CD4-positive, CD25-positive, alpha-beta regulatory T cell (primary cell): ENCODE measurements at places on chromosomes 11 and 22.

DNA sequence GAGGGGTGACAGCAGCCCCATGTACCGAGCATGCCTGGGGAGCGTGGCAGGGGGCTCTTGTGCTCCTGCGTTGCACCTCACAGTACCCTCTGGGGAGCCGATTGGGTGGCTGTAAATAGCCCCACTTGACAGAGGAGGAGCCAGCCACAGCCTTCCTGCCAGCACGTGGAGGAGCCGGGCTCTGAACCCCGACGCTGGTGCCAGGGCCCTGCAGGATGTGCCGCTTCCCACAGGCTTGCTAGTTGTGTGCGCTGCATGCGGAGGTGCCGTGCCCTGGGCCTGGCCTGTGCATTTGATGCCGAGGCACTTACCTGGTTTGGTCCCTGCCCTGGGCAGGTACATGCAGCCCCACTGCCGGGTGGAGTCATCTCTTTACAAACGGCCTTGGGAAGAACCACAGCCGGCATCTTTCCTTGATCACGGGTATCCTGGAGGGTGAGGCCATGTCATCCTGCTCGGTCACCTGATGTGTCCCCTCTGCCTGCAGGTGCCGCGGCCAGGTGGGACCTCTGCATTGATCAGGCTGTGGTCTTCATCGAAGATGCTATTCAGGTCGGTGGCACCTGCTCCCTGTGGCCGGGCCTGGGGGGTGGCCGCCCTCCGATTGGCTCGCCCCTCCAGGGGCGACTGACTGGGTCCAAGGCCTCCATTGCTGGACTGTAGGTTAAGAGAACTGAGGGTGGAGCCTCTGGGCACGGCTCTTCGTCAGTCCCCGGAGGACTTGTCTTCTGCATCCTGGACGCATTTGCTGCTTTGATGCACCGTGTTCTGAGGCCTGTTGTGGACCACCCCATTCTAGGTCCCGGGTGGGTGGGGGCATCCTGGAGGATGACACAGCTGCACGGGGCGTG is 5.0 kb downstream of the TPCN2 start:
- DNase-seq, result no peak

- DNase-seq, result no peak
Measured at GRCh38 chr11:17811352-17811751, 76.8 kb downstream of the KCNC1 start.

GRCh38 chr11:86291466-86292262 is 10.4 kb upstream of the HIKESHI start:
- DNase-seq, result peak; percentile 33

GRCh38 chr11:291281-292210 is 2.6 kb downstream of the PGGHG start:
- DNase-seq, result no peak

DNA sequence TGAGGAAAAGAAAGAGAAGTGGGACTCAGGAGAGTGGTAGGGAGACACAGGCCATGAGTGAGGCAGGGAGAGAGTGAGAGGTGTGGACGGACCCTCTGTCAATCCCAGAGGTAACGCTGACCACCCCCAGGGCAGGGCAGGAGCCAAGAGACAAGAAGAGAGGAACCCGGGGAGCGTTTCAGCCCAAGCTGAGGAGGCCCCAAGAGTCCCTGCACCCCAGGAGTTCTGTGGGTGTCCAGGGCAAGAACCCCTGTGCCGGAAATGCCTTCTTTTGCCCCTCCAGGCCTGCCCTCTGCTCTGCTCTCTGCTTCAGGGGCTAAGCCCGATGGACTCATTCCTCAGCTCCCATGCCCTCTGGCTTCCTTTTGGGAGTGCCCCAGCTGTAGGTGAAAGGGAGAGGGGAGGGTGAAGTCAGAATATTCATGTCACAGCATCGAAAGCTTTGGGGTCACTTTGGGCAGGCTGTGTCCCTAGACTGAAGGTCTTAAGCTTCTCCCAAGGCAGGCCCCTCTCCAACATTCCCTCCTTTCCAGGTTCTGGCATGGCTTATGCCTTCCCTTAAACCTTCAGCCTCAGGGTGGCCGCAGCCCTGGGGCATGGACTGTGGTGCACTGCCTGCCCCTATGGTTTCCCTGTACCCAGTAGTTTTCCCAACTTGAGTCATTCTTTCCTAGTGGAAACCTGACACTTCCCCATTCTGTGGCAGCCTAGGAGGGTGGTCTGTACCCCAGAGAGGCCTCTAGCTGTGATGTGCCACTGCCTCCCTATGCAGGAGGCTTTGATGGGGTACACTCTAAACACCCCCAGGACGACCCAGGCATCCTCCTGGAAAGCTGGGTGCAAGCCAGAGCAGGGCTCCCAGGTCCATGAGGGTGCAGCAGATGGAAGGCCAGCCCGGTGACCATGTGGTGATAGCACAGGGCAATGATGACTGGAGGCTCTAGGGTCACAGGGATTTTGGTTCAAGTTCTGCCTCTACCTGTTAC is 27.1 kb downstream of the MYEOV start:
- no peak for DNase-seq

DNA sequence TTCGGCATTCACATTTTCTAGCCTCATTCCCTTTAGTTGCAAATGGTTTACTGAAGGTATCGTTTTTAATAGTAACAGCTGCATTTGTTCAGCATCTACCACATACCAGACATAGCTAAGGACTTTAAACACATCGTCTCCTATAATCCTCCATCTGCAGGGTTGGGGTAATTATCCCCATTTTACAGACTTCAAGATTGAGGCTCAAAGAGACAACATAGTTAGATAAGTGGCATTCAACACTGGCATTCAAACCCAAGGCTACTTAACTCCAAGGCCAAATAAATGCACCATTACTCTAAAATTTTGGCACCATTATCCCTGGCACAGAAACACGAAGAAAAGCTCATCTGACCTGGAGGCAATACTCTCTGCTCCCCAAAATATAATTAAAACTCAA is 28.5 kb downstream of the SMCO4 start:
- DNase-seq, result no peak

GRCh38 chr11:122666743-122667142 is 11.2 kb downstream of the UBASH3B start:
- no peak for DNase-seq

DNA sequence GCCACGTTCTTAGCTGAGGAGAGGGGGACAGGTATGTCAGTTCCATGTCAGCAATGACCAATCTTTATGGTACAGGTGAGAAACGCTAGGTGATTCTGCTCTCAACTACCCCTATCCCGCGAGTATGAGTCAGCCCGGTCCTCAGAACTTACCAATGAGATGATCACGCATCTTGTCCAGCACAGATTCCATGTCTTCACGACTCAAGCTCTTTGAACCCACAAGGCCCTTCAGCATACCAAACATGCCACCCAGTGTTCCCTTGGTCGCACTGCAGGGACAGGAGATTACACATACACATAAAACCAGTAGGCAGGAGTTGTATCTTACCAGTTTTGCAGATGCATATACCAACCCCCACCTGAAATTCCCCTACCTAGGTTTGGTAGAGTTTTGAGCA is 2.9 kb downstream of the SRPRA start:
- DNase-seq, result no peak

DNA sequence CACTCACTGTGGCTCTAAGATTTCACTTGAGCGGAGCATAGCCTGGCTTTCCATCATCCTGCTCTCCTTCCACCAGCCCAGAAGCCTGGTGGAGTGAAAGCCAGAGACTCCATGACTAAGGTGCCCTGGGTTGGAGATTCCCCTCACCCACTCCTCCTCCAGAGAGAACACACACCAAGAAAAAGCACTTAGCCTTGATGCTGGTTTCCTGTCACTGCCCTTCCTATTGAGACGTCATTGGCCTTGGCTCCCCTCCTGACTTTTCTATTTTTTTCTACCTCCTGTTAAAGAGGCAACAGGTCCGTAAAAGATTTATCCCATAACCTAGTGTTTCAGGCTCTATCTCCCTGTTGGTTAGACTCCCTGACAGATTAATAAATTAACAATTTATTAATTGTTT is 38.5 kb upstream of the APLNR start:
- DNase-seq, result no peak

GRCh38 chr11:85685820-85686459 is at the start of gene CCDC89:
Gene CCDC89, minus strand, starts transcription at chr11:85686195. Its CDS starts 65 bp downstream, at chr11:85686130.
- DNase-seq, result no peak

DNA sequence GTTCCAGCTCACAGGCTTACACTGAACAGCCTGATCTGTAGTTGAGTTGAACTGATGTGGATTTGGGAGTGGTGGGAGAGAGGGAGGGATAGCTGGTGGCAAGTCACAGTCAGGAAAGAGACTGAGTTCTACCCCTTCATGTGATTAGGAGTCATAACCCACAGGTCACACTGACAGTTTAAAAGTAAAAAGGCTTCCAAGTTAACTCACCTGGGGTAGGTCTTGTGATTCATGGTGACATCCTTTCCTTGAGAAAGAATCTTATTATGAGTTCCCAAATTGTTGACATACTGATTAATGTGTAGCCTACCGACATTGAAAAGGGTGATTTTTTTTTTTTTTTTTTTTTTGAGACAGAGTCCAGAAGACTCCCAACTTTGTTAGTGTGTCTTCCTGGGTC is 5.4 kb downstream of the IZUMO1R start:
- DNase-seq, result no peak

DNA sequence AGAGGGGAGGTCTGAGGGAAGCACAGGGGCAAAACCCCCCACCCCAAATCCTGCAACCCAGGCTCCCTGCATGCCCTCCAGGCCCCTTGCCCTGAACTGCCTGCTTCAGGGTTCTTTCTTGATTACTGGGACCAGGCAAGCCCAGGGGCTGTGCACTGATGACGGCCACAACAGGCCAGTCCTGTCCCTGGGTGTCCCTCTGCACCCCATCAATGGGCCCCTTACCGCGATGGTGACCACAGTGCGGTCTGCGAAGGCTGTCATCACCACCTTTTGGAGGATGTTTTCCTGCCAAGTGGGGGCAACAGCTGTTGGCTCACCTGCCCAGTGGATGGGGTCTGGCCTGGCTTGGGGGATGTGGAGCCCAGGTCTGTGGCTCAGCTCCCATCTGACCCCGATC is 5.0 kb upstream of the KCNJ11 start:
- no peak for DNase-seq

DNA sequence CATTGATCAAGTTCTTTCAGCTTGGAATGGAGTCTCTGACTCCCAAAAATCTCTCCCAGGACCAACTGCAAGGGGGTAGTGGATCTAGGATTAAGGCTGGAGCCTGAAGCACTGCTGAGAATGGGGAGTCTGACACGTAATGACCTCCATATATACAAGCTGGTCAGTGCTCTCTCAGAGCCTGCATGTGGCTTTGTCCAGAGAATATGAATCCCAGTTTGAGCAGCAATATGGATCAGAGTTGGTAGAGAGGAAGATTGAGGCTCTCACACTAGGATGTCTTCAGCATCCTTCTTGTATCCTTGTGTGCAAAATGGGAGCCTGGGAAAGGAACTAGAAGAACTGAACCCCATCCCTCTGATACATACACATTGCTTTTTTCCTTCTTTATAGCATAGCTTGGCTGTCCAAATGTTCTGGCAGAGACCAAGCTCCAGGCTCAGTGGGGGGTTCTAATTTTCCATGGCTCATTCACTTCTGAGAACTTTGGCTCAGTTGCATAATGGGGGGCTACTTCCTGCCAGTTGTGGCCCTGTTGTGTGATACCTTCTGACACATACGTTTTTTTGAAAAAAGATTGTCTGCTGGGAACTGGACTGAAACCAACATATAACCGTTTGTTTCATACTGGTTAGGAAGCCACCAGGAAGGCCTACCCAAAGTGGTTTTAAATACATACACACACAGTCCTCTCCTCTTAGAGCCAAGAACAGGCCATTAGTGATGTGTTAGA is 138.2 kb downstream of the ETS1 start:
- peak; percentile 27 for DNase-seq

GRCh38 chr11:8654503-8654902 is 28.0 kb downstream of the TRIM66 start:
- no peak for DNase-seq

DNA sequence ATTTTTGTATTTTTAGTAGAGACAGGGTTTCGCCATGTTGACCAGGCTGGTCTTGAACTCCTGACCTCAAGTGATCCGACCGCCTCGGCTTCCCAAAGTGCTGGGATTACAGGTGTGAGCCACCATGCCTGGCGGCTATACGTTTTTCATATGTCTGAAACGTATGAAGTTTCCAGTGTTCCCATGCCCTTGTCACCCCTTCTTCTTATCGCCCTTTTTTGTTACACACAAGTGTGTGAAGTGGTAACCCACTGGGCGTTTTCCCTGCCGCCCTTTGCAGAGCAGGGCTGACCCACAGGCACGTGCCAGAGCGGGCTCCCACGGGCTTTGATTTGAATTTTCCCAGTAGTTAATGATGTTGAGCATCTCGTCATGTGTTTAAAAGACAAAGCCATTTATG is 17.0 kb downstream of the PIM3 start:
- no peak for DNase-seq

DNA sequence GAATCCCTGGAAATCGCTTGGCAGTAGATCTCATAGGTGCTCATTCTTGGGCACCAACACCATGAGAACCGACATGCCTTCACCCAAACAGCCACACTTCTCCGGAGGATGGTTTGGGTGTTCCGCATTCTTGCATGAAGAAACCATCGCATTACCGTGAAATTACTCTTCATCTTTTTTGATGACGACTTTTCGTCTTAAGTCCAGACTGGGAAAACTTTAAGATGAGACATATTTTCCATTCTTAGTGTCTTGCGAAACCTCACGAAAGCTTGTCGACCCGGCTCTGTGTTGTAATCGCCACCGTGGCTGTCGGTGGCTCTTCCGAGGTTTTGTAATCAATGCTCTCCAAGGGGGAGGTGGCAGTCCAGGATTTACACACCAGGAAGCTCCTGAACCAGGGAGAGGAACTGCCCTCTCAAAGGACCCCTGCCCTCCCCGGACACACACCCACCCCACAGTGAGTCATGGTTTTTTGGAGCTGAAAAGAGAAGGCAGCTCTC is 1.7 kb downstream of the TOM1 start:
- DNase-seq, result no peak

DNA sequence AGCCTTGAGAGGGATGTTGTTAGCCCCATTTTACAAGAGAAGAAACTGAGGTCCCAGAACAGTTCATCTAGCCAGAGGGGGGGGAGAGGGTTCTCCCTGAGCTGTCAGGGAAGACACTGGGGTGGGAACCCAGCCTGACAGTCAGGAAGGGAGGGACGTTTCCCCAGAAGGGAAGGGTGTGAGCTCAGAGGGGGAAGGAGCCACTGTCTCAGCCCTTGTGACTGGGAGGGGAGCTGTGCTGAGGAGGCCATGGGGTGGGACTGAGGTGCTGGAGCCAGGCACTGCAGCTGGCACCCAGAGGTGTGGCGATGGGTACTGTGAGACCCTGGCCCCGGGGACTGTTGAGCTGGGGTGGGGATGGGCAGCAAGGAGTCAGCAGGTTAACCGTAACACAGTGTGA is 35.7 kb downstream of the DAGLA start:
- no peak for DNase-seq

DNA sequence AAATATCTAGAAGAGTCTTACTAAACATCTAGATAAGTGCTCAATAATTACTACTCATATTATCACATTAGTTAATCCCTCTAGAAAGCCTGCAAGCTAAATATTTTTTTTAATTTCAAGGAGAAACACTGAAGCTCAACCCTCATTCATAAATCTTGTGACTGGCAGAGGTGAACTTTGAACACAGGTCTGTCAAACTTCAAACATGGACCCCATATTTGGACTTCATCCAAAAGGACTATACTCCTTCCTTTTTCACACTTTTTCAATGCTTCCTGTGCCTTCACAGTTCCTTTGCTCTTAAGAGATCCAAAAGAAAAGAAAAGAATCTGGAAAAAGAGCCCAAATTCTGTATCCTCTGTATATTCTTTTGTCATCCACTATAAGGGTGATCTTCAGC is 28.3 kb upstream of the OR9G4 start:
- DNase-seq, result no peak

- DNase-seq, result no peak
Measured at GRCh38 chr22:47420211-47420610, 657.8 kb downstream of the TBC1D22A start.

- DNase-seq, result no peak
Measured at GRCh38 chr11:44824300-44824704, 97.5 kb downstream of the TSPAN18 start.
